ENCODE measurements at places on chromosomes 7 and 10. TPM values are rescaled to one million over a fixed set of nuclear protein-coding genes. Genes with fewer than 3 reads are reported as not detected.

- no peaks in the 10 kb centered on the region for H3K27me3 ChIP-seq
- no peak overlapping the region for H3K27ac ChIP-seq
- H3K36me3 ChIP-seq, result peaks cover 4% of the 10 kb centered on the region
- H3K4me3 ChIP-seq, result no peak overlapping the region
- DNase-seq, result no peak
Measured at GRCh38 chr7:138429577-138430250, 30.3 kb upstream of the TRIM24 start.

- H3K27ac ChIP-seq, result no peak overlapping the region
- no peaks in the 10 kb centered on the region for H3K36me3 ChIP-seq
- H3K27me3 ChIP-seq, result no peaks in the 10 kb centered on the region
Measured at GRCh38 chr10:34449836-34450235, 365.3 kb downstream of the PARD3 start.

GRCh38 chr10:84543948-84544347 is 215.6 kb downstream of the CCSER2 start:
- DNase-seq, result no peak
- H3K4me1 ChIP-seq, result peaks cover 6% of the 10 kb centered on the region

- H3K4me1 ChIP-seq, result peaks cover 1% of the 10 kb centered on the region
- H3K36me3 ChIP-seq, result peaks cover 1% of the 10 kb centered on the region
- no peak for DNase-seq
- no peak overlapping the region for H3K4me3 ChIP-seq
Measured at GRCh38 chr10:58373442-58373827, 11.8 kb upstream of the TFAM start.

GRCh38 chr10:63164166-63164623 is 31.1 kb downstream of the NRBF2 start:
- H3K36me3 ChIP-seq, result peaks cover 14% of the 10 kb centered on the region
- H3K27ac ChIP-seq, result no peak overlapping the region
- H3K4me3 ChIP-seq, result no peak overlapping the region
- no peak for DNase-seq
- peaks cover 12% of the 10 kb centered on the region for H3K4me1 ChIP-seq

- no peak overlapping the region for H3K27ac ChIP-seq
- no peak overlapping the region for H3K4me3 ChIP-seq
- no peak for DNase-seq
Measured at GRCh38 chr7:94406696-94407095, 12.0 kb downstream of the COL1A2 start.

C10orf62 gene
- total RNA-seq, result not detected

FGFBP3 gene
- 3.0 TPM for total RNA-seq

NPSR1 gene
- not detected for total RNA-seq

Data from activated naive CD8-positive, alpha-beta T cell treated with anti-CD3 and anti-CD28 coated beads, Interleukin-2, amount 10 ng/mL, durations not matched to agents 7 days and 5 days (primary cell).